ENCODE measurements at places on chromosomes 2 and 18.

DNA sequence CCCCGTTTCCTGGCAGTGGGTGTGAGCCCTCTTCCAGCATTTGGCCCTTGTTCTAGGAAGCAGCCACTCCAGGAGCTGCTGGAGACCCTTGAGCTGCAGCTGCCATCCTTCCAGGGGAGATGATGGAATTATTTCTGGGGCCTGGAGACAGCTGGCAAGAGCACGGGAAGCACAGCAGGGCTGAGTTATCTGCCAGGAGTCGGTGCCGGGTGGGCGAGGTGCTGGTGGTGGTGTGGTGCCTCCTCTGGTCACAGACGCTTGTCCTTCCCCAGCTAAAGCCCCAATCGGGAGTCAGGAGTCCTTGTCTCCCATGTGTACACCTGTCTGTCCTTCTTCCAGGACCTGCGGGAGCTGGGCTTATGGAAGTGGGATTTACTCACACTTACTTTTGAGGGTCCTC, 36.0 kb downstream of the DPYSL5 start:
- no peak for DNase-seq

DNA sequence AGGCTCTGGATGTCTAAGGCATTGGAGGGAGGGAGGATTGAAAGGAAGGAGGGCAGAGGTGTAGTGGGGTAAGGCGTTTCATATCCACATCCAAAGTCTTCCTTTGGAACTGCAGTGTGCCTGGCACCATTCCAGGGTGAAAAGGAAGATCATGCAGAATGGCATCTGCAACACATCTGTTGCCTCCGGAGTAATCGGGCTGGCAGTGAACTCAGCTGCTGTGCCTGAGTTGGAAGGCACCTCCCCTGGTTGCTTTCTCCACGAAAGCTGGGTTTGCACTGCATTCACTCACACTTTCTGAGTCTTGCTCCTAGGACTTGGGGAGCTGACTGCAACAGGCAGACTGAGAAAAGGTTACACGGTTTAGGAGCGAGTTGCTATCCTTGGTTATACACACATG, 30.3 kb upstream of the SEC11C start:
- no peak for DNase-seq

DNA sequence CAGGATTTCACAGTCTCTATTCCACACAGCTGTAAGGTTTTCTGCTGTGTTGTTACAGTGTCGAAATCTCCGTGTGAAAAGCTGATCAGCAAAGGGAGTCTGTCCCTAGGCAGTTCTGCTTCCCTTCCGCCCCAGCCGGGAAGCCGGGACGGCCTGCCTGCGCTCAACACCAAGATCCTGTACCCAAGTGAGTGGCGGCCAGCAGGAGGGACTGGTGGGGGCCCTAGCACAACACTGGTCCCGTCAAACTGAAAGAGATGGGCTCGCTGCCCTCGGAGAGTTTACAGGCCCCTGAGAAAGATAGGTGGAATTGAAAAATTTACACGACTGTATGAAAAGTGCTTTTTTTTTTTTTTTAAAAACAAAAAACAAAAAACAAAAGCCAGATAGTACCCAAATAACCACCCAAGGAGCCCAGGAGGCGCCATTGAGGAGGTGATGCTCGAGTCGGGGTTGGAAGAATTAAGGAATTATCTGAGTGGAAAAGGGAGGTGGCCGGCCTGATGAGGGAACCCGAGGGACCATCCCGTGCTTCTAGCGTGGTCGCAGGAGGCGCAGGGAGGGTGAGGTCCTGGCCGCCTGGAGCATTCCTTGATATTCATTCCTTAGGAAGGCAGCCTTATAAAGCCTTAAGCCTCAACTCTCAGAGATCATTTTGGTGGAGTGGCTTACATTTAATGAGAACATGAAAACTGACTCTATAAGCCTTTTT, 96.7 kb downstream of the DGKD start:
- DNase-seq = no peak

DNA sequence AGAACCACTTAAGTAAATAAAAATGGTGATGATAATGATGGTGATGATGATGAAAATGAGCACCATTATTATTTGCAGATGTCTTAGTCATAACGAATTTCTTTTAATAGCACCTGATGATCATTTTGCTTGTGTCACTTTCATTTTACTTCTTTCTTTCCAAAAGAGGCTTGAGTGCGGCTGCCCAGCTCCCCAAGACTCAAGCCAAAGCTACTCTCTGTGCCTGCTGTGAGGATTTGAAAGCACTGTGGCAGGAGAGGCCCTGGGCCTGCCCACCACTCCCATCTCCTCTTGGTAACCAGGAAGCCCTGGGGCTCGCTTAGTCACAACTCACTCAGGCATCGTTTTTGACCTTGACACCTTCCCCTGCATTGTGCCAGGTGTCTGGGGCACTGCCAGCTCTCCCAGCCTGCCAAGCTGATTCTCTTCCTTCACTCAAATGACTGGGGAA, 41.2 kb downstream of the RPL37A start:
- DNase-seq = no peak

DNA sequence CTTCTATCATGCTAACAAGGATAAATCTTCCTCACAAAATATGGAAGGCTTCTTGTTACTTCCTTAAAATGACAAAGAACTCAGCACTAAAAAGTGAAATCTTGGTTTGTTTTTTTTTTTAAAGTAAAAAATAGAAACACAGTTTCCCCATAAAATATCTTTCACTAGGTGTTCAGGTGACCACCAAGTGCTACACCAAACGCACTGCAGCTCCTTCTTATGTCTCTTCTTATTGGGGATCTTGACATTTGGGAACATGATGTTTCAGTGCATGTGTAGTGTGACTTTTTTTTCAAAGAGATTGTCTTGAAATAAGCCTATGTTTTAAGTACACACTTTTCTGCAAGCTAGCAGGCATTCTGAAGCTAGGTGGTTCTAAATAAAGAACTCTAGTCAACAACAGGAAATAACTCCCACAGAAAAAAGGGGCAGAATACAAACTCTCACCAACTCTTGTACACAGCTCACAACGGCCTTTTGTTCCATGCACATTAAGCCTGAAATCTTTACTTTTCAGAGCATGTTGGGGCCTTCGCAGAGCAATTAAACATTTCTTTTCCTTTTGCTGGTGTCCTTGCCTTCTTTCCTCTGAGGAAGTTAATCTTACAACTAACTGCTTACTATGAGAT, 13.2 kb upstream of the SERTAD2 start:
- DNase-seq = no peak

DNA sequence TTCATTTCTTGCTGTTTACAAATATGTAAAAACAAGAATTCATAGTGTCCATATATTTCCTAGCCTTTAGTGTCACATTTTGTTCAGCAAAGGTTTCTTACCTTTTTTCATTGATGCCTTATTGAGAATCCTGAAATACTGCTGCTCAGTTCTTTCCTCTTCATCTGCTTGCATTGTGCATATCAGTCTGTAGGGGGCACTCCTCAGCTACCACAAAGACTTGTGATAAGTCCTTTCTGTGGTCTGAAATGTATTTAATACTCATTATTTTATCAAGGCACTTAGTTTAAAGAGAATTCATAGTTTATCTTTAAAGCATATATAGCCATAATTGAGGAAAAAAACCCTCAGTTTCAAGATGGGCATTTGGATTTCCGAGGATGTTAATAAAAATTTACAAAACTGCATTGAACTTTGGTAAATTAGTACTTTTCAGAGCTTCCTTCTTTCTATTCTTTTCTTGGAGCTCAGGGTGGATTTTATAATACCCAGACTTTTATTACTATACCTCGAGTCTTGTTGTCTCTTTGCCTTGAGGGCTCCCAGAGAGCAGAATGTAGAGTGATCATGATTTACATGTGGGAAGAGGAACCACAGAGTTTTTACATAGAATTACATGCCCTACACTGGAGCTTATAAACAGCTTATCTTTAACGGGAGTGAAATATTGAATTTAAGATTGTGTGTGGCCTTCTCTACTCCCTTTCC, 570.1 kb downstream of the PLCL1 start:
- DNase-seq = peak; percentile 9

DNA sequence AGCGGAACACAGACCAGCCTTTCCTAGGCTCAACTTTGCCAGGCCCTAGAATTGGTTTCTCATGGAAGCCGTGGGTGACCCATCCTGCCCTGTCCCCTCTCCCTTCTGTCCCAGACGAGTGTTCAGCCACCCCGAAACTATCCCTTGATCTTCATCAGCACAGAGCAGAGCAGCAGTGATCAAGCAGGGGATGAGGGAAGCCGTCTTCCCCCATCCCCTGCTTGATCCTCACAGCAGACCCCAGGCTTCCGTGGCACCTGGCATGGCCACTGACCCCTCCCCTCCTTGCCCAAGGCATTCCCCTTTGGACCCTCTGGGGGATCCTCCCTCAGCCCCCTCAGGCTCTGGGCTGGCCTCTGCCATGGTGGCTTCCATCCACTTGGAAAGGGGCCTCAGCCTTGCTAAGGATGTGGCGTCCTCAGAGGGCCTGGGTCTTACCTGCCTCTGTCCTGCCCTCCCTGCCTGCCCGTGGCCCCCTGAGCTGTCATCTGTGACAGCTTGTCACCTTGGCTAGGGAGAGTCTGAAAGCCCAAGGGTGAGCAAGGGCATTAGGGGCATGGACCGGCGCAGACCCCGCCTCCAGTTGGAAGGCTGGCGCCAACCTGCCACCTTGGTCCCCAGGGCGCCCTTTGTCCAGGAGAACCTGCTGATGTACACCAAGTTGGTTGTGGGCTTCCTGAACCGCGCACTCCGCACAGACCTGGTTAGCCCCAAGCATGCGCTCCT, 10.4 kb upstream of the CCDC74A start:
- DNase-seq = no peak

- DNase-seq = no peak
Measured at GRCh38 chr18:26135548-26135947, 1.9 kb downstream of the PSMA8 start.

- no peak for DNase-seq
Measured at GRCh38 chr2:197348721-197349360, 38.3 kb upstream of the ANKRD44 start.

GRCh38 chr2:191675807-191676721, 1.9 kb upstream of the NABP1 start:
- DNase-seq = peak; percentile 45

DNA sequence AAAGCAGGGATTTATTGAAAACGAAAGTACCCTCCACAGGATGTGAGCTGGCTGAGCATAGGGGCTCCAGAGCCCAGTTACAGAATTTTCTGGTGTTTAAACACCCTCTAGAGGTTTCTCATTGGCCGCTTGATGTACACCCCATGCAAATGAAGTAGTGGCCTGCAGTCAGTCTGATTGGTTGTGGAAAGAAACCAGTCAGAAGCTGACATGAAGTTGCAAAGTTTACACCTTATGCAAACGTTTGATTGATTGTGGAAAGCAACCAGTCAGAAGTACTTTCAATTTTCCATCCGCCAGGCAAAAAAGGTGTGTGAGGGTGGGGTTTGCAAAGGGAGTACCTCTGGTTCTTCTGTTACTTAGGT, 62.3 kb downstream of the VWA3B start:
- DNase-seq = no peak
